ENCODE measurements at places on chromosomes 2 and 18. TPM values are rescaled to one million over a fixed set of nuclear protein-coding genes. Genes with fewer than 3 reads are reported as not detected.
A peak's percentile ranks its signal among the peaks of the same experiment; 100 is the strongest.

Gene ATOH8
- 69.4 TPM for total RNA-seq

Gene NEB
- total RNA-seq, result 0.64 TPM

Gene HOXD12
- not detected for total RNA-seq

Gene ADNP2
- total RNA-seq, result 16.0 TPM

Gene MAL
- total RNA-seq, result not detected

Gene SYT4
- not detected for total RNA-seq

Gene TXNDC2
- 0.22 TPM for total RNA-seq

Gene RGPD4
- not detected for total RNA-seq

Gene CDK5R2
- total RNA-seq, result not detected

Gene FBXO41
- total RNA-seq, result 1.7 TPM

- DNase-seq, result peak; percentile 82
These were observed 40.8 kb downstream of the PDIA6 start for GRCh38 chr2:10771786-10772185.

DNA sequence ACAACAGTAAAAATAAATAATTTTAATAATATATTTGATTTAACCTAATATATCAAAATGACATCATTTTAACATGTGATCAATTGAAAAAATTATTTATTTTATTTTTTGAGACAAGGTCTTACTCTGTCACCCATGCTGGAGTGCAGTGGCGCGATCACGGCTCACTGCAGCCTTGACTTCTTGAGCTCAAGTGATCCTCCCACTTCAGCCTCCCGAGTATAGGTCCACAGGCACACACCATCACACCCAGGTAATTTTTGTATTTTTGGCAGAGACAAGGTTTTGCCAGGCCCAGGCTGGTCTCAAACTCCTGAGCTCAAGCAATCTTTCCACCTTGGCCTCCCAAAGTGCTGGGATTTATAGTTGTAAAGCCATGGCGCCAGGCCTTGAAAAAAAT is 126.7 kb upstream of the COPS8 start:
- peak; percentile 49 for DNase-seq

DNA sequence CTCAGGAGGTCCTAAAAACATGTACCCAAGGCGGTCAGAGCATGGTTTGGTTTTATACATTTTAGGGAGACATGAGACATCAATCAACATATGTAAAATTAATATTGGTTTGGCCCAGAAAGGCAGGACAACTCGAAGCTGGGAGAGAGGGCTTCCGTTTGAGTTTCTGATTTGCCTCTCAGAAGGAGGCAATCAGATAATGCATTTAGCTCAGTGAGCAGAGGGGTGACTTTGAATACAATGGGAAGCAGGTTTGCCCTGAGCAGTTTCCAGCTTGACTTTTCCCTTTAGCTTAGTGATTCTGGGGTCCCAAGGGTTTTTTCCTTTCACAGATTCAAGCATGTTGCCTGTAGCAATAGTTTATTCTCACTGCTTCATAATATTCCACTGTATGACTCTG is 12.6 kb downstream of the SPOPL start:
- DNase-seq, result no peak

- DNase-seq, result no peak
These were observed 436.2 kb upstream of the SMIM21 start for GRCh38 chr18:75863696-75864095.

DNA sequence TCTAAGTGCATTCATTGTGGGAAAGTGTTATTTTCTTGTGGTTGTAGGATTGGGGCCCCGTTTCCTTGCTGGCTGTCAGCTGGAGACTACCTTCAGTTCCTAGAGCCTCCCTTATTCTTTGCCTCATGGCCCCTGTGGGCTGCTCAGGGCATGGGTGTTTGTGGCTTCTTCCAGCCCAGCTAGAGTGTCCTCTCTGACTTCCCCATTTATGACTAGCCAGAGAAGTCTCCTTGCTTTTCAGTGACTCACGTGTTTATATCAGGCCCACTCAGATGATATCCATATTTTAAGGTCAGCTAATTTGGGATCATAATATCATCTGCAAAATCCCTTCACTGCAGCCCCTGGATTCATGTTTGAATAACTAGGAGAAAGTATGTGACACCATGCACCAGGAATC is 62.8 kb downstream of the DTNA start:
- DNase-seq, result no peak

DNA sequence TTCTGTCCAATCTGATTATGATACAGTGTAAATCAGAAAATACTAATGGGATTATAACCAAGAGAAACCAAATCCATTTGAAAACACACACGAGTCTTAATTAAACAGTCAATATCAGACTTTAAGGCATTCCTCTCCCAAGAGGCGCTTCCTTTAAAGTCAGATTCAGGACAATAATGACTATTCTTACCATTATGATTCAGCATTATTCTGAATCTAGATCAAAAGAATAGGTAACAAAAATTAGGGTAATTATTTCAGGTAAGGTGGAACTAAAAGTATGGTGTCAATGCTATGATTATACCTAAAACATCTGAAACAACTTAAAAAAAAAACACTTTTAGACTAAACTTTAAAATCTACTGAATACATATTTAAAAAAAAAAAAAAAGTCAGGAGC is 12.3 kb downstream of the PSME4 start:
- no peak for DNase-seq

GRCh38 chr2:143717536-143718168 is 588.4 kb downstream of the ARHGAP15 start:
- no peak for DNase-seq

- no peak for DNase-seq
These were observed 99.6 kb downstream of the BCL11A start for GRCh38 chr2:60453872-60454271.

- DNase-seq, result no peak
These were observed 334.2 kb upstream of the NETO1 start for GRCh38 chr18:73201940-73202339.

- DNase-seq, result no peak
These were observed 684.0 kb upstream of the ZEB2 start for GRCh38 chr2:145203891-145204290.

GRCh38 chr2:98534761-98535160 is 73.6 kb downstream of the COA5 start:
- DNase-seq, result no peak

GRCh38 chr18:11661430-11661829 is 27.6 kb upstream of the GNAL start:
- DNase-seq, result no peak

GRCh38 chr2:18903750-18904149 is 314.4 kb upstream of the NT5C1B start:
- no peak for DNase-seq

GRCh38 chr2:28280619-28281018 is 112.0 kb upstream of the FOSL2 start:
- DNase-seq, result no peak

DNA sequence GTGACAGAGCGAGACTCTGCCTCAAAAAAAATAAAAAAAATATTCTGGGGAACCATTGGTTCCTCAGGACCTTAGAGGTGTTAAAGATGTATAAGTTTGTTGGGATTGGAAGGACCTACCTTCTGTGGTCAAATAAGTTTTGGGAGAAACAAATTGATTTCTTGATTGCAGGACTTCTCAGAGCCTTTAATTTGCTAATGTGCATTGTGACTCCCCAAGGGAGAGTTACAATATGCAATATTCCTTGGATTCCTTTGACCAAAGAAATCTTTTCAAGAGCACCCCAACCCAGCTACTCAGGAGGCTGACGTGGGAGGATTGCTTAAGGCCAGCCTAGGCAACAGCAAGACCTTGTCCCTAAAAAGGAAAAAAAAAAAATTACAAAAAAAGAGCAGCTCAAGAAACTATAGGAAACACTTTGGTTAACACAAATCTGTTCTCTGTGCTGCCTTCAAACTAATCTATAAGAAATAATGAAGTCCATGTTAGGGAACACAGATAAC is 6.5 kb downstream of the NAGK start:
- DNase-seq, result no peak

GRCh38 chr2:239897596-239898235 is 127.4 kb downstream of the NDUFA10 start:
- peak; percentile 28 for DNase-seq

GRCh38 chr2:63424329-63425078 is 163.8 kb downstream of the WDPCP start:
- no peak for DNase-seq

- no peak for DNase-seq
These were observed 294.8 kb upstream of the DDX18 start for GRCh38 chr2:117519721-117520120.

DNA sequence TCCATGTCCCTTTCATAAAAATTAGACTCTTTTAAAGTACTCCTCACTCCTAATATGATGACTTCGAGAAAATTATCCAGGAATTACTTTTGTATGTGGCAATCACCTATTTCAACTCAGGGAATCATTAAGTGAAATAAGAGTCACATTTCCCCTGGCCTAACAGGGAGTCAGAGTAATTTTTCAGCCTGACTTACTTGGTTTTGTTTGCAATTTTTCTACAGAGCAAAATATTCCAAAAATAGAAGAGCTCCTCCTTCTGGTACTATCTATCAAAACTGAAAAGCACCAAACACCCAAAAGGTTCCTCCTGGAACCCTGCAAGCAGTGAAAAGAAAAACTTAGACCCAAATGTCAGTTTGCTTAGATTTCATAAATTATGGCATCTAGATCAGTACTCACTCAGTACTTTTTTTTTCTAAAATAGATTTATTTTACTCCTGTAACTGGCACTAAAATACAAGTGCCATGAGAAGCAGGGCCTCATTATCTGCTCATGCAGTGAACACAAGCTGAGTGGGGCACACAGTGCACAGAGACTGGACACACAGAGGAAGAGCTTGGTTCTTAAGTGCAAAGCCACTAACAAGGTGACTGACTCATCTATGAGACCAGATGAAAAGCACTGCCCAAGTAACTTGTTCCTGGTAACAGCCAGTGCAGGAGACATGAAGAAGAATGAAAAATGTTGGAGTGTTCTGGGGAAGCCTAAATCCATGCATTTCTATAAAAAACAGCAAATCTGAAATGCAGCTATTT is 28.7 kb downstream of the ACAA2 start:
- DNase-seq, result no peak

DNA sequence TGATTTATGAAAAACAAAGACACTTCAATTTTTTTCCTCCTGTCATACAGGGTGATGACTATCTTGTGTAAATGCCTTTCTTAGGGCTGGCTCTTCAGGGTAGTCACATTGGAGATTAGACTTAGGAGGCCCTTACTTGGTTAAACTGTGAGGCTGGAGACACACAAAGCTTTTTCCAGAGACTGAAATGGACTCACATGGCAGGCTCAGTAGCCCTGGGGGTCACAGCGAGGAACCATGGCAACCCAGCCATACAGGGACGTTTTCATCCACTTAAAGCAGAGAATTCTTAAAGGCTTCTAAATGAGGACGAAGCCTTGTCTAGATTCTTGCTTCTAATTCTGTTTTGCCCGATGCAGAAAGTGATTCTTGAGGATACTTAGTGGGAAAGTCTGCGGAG is 57.3 kb upstream of the ZDBF2 start:
- no peak for DNase-seq

- no peak for DNase-seq
These were observed 16.4 kb upstream of the HNMT start for GRCh38 chr2:137947728-137948336.

DNA sequence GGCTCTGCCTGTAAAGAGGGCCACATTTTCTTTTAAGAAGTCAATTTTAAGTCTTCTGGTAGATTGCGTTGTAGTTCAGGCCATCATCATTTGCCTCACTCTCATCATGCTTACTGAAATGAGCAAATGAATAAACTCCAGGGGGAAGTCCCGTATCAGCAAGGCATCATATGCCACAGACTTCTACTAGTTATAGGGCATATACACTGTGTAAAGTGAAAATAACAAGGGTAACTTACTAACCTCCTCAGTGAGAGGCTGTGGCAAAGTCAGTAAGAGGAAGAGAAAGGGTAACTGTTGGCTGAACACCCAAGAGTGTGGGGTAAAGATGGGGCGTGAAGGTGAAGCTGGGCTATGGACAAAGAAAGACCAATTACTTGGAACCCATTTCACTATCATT is 456.2 kb downstream of the SPAG16 start:
- no peak for DNase-seq
